ENCODE measurements at places on chromosomes 5 and 9. TPM values are rescaled to one million over a fixed set of nuclear protein-coding genes. Genes with fewer than 3 reads are reported as not detected.

GKAP1 gene
- 14.5 TPM for polyA plus RNA-seq

DNA sequence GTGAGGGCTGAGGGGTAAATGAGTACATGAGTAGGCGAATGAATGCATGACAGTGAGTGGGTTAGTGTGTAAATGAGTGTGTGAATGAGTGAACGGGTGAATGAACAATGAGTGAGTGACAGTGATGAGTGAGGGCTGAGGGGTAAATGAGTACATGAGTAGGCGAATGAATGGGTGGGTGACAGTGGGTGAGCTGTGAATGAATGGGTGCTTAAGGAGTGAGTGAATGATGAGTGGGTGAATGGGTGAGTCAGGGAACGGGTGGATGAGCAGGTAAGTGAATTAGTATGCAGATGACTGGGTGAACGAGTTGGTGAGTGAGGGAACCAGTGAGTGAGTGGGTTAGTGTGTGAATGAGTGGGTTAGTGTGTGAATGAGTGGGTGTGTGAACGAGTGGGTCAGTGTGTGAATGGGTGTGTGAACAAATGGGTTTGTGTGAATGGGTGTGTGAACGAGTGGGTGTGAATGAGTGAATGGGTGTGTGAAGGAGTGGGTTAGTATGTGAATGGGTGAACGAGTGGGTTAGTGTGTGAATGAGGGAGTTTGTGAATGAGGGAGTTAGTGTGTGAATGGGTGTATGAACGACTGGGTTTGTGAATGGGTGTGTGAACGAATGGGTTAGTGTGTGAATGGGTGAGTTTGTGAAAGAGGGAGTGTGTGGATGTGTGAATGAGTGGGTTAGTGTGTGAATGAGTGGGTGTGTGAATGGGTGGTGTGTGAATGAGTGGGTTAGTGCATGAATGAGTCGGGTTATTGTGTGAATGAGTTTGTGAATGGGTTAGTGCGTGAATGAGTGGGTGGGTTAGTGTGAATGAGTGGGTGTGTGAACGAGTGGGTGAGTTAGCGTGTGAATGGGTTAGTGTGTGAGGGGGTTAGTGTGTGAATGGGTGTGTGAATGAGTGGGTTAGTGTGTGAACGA is 32.9 kb downstream of the NKD2 start:
- DNase-seq = no peak

GRCh38 chr9:109254317-109254716 is 66.5 kb downstream of the EPB41L4B start:
- DNase-seq = no peak

DNA sequence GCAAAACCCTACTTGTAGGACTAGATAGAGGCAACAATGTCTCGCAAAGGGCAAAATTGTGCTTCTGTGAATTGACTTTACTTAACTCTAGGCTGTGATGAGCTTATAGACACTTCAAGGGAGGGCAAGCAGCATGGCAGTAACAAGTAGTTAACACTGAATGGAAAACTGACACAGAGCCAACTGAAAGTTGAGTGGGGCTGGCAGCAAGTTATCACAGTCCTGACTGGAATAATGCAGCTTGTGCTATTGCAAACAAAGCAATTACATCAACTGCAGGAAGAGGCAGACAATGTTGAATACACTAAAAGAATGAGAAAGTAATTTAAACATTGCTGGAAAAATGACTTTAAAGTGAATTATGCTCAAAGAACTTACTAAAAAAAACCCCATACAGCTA is 62.2 kb downstream of the RNF38 start:
- DNase-seq = no peak

GRCh38 chr5:55411876-55412275 is 104.1 kb downstream of the MTREX start:
- DNase-seq = no peak
